Esophagus muscularis mucosa (tissue), 4 donors: ENCODE measurements at places on chromosomes 7 and 10. TPM values are rescaled to one million over a fixed set of nuclear protein-coding genes. Genes with fewer than 3 reads are reported as not detected.

GRCh38 chr10:87753995-87754866 is 63.8 kb downstream of the ATAD1 start:
- no peak for DNase-seq

DNA sequence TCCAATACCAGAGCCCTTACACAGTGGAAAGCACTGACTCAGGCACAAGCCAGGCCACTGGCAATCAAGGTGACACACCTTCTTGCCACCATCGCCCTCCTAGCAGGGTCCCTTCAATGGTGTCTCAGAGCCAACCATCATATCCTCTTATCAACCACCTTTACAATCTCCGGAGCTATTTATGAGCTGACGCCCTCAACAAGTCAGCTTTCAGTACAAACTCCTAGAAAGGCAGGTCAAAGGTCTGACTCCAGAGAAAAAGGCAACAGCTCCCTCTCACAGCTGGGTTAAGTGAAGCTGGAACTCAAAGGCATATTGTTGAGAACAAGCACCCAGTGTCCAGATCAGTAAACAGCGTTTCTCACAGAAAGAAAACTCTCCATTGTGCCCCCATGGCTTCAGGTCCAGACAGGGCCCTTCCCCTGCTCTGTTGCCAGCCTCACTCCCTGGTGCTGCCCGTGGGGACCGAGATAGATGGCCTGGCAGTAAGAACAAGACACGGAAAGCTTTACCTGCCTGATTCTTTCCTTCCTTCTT is 2.4 kb downstream of the ZNF3 start:
- DNase-seq, result no peak

The CDC14C gene
- not detected for total RNA-seq

- DNase-seq, result no peak
Measured at GRCh38 chr7:121919986-121920385, 47.0 kb downstream of the PTPRZ1 start.

- no peak for DNase-seq
Measured at GRCh38 chr10:124142006-124142739, 48.8 kb upstream of the CHST15 start.

- DNase-seq, result no peak
Measured at GRCh38 chr7:1533255-1533546, 2.7 kb downstream of the MAFK start.

DNA sequence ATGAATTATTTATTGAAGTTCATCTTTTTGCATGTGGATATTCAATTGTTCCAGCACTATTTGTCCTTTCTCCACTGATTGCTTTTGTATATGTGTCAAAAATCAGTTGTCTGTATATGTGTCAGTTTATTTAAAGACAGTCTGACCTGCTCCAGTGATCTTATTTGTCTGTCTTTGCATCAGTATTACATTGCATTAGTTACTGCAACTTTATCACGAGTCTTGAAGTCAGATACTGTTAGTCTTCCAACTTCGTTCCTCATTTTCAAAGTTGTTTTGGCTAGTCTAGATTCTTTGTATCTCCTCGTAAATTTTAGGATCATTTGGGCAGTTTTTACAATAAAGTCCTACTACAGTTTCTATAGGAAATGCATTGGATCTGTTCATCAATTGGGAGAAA is 166.4 kb downstream of the CELF2 start:
- DNase-seq, result no peak

DNA sequence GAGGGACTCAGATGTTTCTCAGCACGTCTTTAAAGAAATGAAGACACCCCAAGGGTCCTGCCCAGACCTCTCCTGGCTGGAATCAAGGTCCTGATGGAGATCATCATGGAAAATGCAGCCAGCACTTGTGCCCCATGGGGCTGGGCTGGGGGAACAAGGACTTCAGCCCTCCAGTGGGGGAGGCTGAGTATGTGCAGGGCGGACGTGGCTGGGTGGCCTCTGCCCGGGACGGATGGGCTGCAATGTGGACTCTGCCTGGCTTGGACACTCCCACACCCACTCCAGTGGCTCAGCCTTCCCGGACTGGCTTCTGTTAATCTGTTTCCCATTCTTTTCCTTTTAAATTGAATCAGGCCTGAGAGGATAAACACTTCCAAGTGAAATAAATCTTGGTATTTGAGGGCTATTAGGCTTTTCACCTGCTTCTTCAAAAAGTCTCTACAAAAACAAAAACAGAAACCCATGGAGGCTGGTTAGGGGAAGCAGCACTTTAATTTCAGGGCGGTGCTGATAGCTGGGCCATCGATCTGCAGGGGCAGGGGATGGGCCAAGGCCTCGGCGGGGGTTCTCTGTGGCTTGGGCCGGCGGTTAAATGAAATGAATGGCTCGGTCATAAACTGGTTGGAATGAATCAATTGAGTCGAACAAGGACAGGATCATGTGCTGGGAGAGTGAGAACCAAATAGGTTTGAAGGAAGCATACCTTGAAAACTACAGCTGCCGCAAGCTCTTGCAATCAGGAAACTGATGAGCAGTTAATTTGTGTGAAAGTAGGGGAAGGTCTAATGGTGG is 51.4 kb downstream of the ADARB2 start:
- no peak for DNase-seq

GRCh38 chr10:125159932-125160855 is at the start of gene CTBP2:
Gene CTBP2, minus strand, starts transcription at chr10:125160563.
- no peak for DNase-seq

The SLC29A4 gene
- 4.9 TPM for total RNA-seq

The FBXO24 gene
- total RNA-seq, result 0.83 TPM

- no peak for DNase-seq
Measured at GRCh38 chr10:3274414-3274813, 101.8 kb upstream of the PITRM1 start.
